Hair follicular keratinocyte (primary cell): ENCODE measurements at places on chromosomes 2 and 18. TPM values are rescaled to one million over a fixed set of nuclear protein-coding genes. Genes with fewer than 3 reads are reported as not detected.

ANKRD53 gene
- total RNA-seq, result 0.27 TPM in 1 of 2 replicates, not detected in the other

FBXO41 gene
- 5.4 and 5.5 TPM in 2 replicates for total RNA-seq

POTEC gene
- total RNA-seq, result not detected in 2 replicates

ARHGAP28 gene
- 0.16 and 0.99 TPM in 2 replicates for total RNA-seq

SPIRE1 gene
- total RNA-seq, result 19.1 and 25.2 TPM in 2 replicates

CD8A gene
- total RNA-seq, result 0.04 and 0.08 TPM in 2 replicates

NMUR1 gene
- not detected in 2 replicates for total RNA-seq

SERPINB12 gene
- not detected in 2 replicates for total RNA-seq

PLA2R1 gene
- total RNA-seq, result 4.5 and 8.6 TPM in 2 replicates

RUFY4 gene
- not detected in 2 replicates for total RNA-seq

NCKAP5 gene
- total RNA-seq, result 1.3 and 1.7 TPM in 2 replicates

MRPL30 gene
- total RNA-seq, result 42.2 and 44.1 TPM in 2 replicates

PAX8 gene
- 3.5 and 3.7 TPM in 2 replicates for total RNA-seq

RNU2-63P gene
- total RNA-seq, result under 0.01 TPM in 1 of 2 replicates, not detected in the other
